Hematopoietic multipotent progenitor cell (in vitro differentiated cells): ENCODE measurements at places on chromosomes 5 and 9.

DNA sequence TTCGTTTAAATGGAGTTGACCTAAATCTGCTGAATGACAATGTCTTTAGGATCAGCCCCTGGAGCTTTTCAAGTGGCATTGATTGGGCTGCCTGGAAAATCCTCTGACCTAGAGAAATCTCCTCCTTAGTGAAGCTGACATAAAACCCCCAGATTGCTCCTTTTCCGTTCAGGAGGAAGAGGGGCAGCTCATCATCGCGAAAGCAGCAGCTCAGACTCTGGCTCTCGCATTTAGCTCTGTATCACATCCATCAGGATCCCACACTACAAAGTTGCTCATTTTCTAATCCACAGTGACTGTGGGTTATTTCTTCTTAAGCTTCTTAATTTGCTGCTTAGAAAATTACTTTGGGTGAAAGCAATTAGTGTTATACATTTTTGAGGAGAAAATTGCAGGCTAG is 373.7 kb downstream of the ENC1 start:
- DNase-seq = no peak

- DNase-seq = no peak
Observed at GRCh38 chr5:142660731-142661130, 25.2 kb downstream of the FGF1 start.

GRCh38 chr5:133847301-133847700 is 121.1 kb downstream of the C5orf15 start:
- no peak for DNase-seq

- DNase-seq = no peak
Observed at GRCh38 chr5:775961-776861, 8.3 kb downstream of the ZDHHC11B start.

DNA sequence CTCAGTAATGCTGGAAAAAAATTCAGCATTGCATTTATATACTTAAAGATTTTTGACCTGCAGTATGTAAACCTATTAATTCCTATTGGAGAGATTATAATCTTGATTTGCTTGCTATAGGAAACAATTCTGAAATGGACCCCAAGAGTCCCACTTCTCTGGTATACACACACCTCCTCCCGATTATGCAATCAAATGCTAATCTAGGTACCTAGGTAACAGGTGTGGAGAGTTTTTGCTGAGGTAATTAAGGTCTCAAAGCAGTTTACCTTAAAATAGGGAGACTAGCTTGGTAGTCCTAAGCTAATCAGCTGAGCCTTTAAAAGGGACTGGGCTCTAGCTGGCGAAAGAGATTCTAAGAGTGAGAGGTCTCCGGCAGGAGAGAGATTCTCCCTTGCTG is 22.2 kb downstream of the ISOC1 start:
- DNase-seq = no peak

DNA sequence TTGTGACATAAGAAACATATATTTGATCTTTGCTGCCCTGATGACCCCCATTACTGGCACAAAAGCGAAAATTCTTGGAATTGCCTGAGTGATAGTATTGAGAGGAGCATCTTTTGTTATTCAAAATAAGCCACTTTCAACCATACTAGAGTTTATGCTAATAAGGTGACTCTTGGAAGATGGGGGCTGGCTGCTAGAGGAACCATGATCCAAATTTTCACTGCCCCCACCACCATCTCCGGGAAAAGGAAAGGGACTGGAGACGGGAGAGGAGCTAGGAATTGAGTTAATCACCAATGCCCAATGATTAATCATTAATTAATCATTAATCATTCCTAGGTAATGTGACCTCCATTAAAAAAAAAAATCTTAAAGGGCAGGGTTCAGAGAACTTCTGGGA is 25.6 kb downstream of the FBXW11 start:
- no peak for DNase-seq

DNA sequence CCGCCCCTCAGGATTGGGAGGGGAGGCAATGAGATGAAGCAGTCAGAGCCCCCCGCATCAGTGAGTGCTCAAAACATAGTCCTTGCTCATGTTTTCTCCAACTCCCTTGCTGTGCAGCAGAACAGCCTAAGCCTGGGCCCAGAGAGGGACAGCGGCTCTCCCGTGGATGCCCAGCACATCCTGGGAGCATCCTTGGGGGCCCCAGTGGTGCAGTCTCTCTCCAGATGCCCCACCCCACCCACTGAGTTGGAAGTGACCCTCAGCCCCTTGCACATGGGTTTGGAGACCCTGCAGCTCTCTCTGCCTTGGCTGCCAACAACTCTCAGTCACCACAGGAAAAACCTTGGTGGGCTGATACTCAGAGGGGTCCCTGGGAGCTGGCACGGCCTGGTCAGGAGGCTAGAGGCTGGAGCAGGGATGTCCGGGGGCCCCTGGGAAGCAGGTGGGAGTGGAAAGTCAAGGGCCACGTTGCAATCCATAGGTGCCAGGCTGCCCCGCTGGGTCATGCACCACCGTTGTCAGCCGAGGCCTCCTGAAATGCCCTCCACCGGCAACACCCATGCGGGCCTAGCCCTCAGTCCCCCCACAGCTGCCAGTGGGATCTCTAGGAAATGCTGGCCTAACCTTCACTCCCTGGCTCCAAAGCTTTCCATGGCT is 242.5 kb downstream of the PBX3 start:
- no peak for DNase-seq

GRCh38 chr9:79757881-79758669 is 186.3 kb downstream of the TLE4 start:
- no peak for DNase-seq

DNA sequence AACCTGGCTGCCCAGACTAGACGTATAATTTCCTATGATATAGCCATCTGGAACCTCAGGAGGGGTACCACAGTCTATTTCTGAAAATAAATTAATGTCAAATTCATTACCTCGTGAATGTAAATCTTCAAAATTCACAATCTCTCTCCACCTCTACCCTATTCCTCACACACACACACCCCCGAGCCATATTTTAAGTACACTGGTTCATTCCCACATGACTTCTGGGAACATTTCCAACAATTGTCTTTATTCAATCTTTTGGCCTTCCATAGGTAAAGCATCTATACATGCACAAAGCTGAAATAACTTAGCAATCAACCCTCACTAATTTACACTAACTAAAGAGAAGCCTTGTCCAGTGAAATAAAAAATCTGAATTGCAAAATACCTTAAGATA is 32.7 kb downstream of the SUSD1 start:
- DNase-seq = no peak

GRCh38 chr5:159669559-159669958 is 246.7 kb upstream of the ADRA1B start:
- DNase-seq = no peak

DNA sequence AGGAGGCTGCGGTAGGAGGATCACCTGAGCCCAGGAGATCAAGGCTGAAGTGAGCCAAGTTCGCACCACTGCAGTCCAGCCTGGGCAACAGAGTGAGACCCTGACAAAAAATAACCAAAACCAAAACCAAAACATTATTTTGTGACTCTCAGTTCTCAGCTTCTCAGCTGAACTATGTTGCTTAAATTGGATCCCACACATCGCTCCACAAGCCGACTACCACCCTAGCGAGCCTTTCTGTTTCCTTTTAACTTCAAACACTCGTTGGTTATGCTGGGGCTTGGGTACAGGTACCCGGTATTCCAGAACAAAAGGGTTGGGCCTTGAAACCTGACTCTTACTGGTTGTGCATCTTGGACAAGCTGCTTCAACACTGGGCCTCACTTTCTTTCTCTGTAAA is 3.8 kb upstream of the PTGS1 start:
- DNase-seq = no peak

DNA sequence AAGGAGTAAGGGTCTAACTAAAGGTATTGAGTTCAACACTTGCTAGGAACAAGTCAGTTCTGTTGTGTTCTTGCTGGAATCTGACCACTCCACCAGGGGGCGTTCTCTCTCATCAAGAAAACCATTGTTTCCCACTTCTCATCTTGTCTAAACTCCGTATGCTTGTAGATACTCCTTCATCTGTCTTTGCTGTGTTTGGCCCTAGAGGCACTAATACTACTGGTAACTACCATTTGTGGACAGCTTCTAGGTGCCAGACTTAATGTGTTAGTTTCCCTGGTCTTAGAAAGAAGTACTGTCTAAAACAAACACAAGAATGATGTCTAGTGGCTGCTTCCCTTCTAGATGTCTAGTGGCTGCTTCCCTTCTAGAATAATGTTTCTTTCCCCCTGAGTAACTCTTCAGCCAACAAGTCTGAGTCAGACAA is 18.7 kb upstream of the PTPDC1 start:
- DNase-seq = peak; percentile 76

DNA sequence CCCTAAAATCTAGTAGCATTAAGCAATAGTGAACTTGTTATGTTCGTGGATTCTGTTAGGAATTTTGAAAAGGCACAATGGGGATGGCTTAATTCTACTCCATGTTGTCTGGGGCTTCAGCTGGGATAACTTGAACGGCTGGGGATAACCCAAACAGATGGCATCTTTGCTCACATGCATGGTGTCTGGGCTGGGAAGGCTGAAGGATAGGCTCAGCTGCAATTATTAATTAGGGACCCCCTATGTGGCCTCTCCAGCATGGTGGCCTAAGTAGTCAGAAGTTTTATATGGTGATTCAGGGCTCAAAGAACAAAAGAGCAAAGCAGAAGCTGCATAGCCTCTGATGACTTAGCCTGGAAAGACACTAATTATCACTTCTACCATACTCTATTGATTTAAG is 551.1 kb downstream of the PSAT1 start:
- no peak for DNase-seq

DNA sequence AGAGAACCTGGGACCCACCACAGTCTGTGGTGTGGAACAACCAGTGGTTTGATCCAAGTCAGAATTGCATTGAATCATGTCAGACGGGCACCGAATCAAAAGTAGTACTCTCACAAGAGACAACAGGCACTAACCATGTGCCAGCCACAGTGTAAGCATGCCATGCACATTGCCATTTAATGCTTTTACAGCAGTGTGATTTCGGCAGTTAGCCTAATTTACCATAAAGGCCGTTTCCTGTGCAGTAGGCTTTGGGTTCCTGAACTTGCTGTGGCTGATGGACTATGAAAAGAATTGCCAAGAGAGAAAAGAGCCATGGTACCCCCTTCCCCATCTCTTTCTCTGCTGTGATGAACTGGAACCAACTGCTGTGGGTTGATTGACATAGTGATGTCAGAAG is 540.6 kb downstream of the EBF1 start:
- DNase-seq = no peak

GRCh38 chr9:38384990-38385848 is 7.3 kb upstream of the ALDH1B1 start:
- DNase-seq = no peak

GRCh38 chr5:158769079-158769478 is 330.6 kb downstream of the EBF1 start:
- DNase-seq = no peak

DNA sequence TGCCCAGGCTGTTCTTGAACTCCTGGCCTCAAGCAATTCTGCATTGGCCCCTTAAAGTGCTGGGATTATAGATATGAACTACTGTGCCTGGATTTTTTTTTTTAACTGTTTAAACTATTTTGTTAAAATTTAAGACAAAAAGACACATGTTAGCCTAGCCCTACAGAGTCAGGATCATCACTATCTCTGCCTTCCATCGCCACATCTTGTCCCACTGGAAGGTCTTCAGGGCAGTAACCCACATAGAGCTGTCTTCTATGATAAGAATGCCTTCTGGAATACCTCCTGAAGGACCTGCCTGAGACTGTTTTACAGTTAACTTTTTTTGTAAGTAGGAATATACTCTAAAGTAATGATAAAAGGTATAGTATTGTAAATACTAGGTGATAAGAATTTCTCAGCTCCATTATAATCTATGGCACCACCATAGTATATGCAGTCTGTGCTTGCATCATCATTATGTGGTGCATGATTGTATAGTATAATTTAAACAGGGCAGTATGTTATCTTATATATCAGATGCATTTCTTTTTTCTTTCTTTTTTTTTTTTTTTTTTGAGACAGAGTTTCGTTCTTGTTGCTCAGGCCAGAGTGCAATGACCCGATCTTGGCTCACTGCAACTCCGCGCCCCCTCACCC is 52.7 kb downstream of the DENND4C start:
- DNase-seq = no peak

DNA sequence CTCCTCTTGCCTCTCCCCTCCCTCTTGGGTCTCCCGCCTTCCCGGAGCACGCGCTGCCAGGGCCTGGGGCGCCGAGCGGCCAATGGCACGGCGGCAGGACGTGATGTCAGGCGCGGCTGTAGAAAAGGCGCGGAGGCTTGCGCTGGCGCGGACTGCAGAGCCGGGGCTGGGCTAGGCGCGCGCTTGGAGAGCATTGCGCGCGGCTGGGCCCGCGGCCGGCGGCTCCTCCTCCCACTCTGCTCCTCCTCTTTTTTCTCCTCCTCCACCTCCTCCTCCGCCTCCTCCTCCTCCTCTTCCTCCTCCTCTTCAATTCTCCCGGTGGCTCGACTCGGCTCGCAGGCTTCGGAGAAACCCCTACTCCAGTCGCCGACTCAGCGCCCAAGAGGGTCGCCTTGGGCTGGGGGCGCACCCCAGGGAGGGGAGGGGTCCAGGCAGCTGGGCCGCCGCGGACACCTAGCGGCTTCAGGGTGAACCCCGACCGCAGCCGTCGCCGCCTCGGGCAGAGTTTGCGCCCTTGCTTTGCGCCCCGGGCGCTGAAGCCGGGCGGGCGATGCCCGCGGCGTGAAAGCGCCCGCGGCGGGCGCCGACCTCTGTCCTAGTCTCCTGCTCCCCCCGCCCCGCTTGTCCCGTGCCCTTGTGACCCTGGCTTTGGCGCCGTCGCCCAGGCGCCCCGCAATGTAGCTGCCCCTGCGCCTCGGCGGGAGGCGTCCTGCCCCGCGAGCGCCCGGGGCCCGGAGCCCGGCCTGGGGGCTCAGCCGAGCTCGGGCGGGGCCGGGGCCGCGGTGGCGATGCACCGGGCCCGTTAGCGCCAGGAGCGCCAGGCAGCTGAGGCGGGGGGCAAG is at the start of gene LHX2:
Gene LHX2, plus strand, starts transcription at position 309 of the 842 bp plus-strand sequence. CDS start 581 bp downstream, outside the sequence.
- no peak for DNase-seq

GRCh38 chr9:106868565-106868964 is 5.6 kb downstream of the ZNF462 start:
- DNase-seq = no peak

DNA sequence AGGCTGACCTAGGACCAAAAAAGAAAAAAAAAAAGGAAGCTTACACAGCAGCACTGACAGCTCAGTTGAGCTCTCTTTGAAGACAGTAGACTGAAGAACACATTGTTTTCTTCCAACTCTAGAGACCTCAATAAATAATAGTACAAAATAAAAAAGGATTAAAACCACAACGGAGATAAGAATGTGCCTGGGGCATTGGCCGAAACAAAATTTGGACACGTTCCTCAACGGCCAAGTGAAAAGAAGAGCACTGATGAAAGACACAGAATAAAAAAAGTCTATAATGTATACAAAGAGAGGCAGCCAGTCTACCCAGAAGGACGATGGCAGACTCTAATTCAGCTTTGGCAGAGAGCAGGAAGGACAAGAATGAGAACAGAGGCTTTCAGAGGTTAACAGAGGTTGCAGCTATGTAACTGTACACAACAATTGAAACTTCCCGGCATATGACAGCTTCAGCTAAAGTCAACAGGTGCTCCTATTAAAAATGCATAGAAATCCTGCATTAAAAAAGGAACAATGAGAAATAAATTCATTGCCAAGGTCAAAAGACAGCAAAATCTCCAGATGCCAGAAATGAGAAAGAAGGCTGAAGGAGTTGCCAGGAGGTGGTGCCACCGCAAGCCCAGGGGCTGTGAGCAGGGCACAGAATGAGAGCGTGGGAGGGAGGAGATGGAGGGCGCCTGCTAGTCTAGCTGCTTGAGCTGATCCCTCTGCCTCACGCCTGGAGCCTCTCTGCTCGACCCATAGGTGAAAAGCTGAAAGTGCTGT is 113.9 kb downstream of the DCP2 start:
- no peak for DNase-seq

- no peak for DNase-seq
Observed at GRCh38 chr5:167820101-167820990, 471.1 kb upstream of the WWC1 start.

- DNase-seq = no peak
Observed at GRCh38 chr5:149796836-149797235, 66.7 kb downstream of the PPARGC1B start.
